ENCODE measurements at places on chromosomes 2 and 18. TPM values are rescaled to one million over a fixed set of nuclear protein-coding genes. Genes with fewer than 3 reads are reported as not detected.

DNA sequence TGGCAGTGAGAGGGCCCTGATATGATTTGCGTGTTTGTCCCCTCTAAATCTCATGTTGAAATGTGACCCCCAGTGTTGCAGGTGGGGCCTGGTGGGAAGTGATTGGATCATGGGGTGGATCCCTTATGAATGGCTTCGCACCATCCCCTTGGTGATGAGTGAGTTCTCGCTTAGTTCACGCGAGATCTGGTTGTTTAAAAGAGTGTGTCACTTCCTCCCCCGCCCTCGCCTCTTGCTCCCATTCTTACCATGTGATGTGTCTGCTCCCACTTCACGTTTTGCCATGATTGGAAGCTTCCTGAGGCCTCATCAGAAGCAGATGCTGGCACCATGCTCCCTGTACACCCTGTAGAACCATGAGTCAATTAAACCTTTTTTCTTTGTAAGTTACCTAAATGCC lies 319.9 kb upstream of the ID2 start:
- H3K4me1 ChIP-seq, result no peaks in the 10 kb centered on the region
- H3K27ac ChIP-seq, result no peak overlapping the region
- H3K27me3 ChIP-seq, result no peaks in the 10 kb centered on the region
- H3K36me3 ChIP-seq, result no peaks in the 10 kb centered on the region

GRCh38 chr2:62038975-62039771 lies 133.7 kb downstream of the COMMD1 start:
- no peaks in the 10 kb centered on the region for H3K36me3 ChIP-seq
- no peaks in the 10 kb centered on the region for H3K4me1 ChIP-seq
- H3K27ac ChIP-seq, result no peak overlapping the region

Gene SLC4A5
- total RNA-seq, result under 0.01 TPM

Gene CLASP1
- 33.6 TPM for total RNA-seq

Gene DSEL
- total RNA-seq, result 157 TPM

All from fibroblast of lung (primary cell).